ENCODE measurements at places on chromosomes 13 and 19. TPM values are rescaled to one million over a fixed set of nuclear protein-coding genes. Genes with fewer than 3 reads are reported as not detected.

GRCh38 chr13:26026211-26026610 lies 25.6 kb downstream of the SHISA2 start:
- no peaks in the 10 kb centered on the region for H3K27me3 ChIP-seq
- no peaks in the 10 kb centered on the region for H3K36me3 ChIP-seq
- H3K27ac ChIP-seq = no peak overlapping the region
- no peaks in the 10 kb centered on the region for H3K4me1 ChIP-seq

Gene ZC3H13
- 55.1 TPM for total RNA-seq

GRCh38 chr19:17778968-17779929 lies 15.7 kb upstream of the B3GNT3 start:
- no peak overlapping the region for H3K4me3 ChIP-seq
- no peaks in the 10 kb centered on the region for H3K27me3 ChIP-seq
- H3K4me1 ChIP-seq = peaks cover 4% of the 10 kb centered on the region
- H3K27ac ChIP-seq = no peak overlapping the region

Gene CRB3
- 5.1 TPM for total RNA-seq

Gene UNC13A
- total RNA-seq = 0.06 TPM

Gene CYP4F2
- total RNA-seq = not detected

GRCh38 chr13:74778946-74779345 lies 644.7 kb upstream of the KLF12 start:
- no peaks in the 10 kb centered on the region for H3K27me3 ChIP-seq
- DNase-seq = no peak
- no peaks in the 10 kb centered on the region for H3K36me3 ChIP-seq
- no peak overlapping the region for H3K27ac ChIP-seq
- no peak overlapping the region for H3K4me3 ChIP-seq

Gene CEACAM7
- total RNA-seq = not detected

Gene PRODH2
- total RNA-seq = not detected

Gene PTPRH
- total RNA-seq = not detected

- H3K36me3 ChIP-seq = peaks cover under 1% of the 10 kb centered on the region
- no peak overlapping the region for H3K4me3 ChIP-seq
- no peak for DNase-seq
- H3K27me3 ChIP-seq = no peaks in the 10 kb centered on the region
These were observed 2.3 kb downstream of the ANKRD24 start for GRCh38 chr19:4184718-4185352.

- no peak overlapping the region for H3K4me3 ChIP-seq
- no peaks in the 10 kb centered on the region for H3K27me3 ChIP-seq
- H3K36me3 ChIP-seq = no peaks in the 10 kb centered on the region
- DNase-seq = no peak
- H3K4me1 ChIP-seq = no peaks in the 10 kb centered on the region
These were observed 265.7 kb downstream of the ABCC4 start for GRCh38 chr13:95035311-95036109.

- no peaks in the 10 kb centered on the region for H3K36me3 ChIP-seq
- no peak overlapping the region for H3K4me3 ChIP-seq
- H3K27me3 ChIP-seq = no peaks in the 10 kb centered on the region
- no peaks in the 10 kb centered on the region for H3K4me1 ChIP-seq
These were observed 75.9 kb downstream of the ANKRD10 start for GRCh38 chr13:110838867-110839538.

- H3K27me3 ChIP-seq = no peaks in the 10 kb centered on the region
- peak; percentile 4 for DNase-seq
- no peaks in the 10 kb centered on the region for H3K4me1 ChIP-seq
- H3K4me3 ChIP-seq = no peak overlapping the region
- H3K27ac ChIP-seq = no peak overlapping the region
These were observed 36.5 kb downstream of the B3GLCT start for GRCh38 chr13:31236211-31236786.

GRCh38 chr13:50352720-50353480 lies 337.7 kb downstream of the KCNRG start:
- H3K27me3 ChIP-seq = no peaks in the 10 kb centered on the region
- peaks cover 18% of the 10 kb centered on the region for H3K4me1 ChIP-seq
- H3K27ac ChIP-seq = no peak overlapping the region

DNA sequence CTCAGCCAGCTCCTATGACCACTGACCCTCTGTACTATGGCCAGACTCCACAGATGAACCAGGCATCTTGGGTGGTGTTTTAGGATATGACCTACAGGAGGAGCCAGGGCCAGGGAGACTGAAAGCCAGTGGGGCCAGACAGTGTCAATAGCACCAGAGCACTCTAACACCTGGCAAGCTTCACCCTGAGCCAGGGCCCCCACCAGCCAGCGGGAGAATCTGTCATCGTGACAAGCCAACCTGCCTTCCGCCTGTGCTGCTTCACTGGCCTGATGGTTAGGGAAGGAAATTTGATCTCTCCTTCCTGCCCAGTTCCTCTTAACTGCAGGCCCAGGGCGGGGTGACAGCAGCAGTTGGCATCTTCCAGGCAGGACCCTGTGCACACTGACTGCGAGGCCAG lies 222.4 kb downstream of the UQCRFS1 start:
- no peak overlapping the region for H3K4me3 ChIP-seq
- H3K27ac ChIP-seq = no peak overlapping the region
- no peaks in the 10 kb centered on the region for H3K27me3 ChIP-seq
- H3K36me3 ChIP-seq = no peaks in the 10 kb centered on the region
- no peak for DNase-seq
- H3K4me1 ChIP-seq = no peaks in the 10 kb centered on the region

DNA sequence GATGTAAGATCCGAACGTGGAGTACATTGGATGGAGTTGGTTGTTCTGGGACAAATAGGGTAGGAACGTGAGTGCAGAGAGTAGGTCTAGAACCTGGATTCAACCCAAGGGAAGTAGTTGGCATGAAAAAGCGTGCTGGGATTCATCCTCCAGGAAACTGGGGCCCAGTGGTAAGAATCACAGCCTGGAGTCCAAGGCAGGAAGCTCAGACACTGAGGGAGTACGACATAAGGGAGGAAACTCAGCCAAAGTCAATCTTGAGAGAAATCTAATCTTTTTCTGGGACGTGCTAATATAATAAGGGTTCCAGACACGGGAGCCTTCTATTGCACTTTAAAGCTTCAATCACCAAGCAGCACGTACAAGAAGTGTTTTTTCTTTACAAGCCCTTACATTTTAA lies 46.4 kb downstream of the DLEU7 start:
- peaks cover 6% of the 10 kb centered on the region for H3K4me1 ChIP-seq
- H3K27ac ChIP-seq = no peak overlapping the region
- no peaks in the 10 kb centered on the region for H3K36me3 ChIP-seq
- no peaks in the 10 kb centered on the region for H3K27me3 ChIP-seq
- DNase-seq = no peak

Gene BCL3
- 10.9 TPM for total RNA-seq

DNA sequence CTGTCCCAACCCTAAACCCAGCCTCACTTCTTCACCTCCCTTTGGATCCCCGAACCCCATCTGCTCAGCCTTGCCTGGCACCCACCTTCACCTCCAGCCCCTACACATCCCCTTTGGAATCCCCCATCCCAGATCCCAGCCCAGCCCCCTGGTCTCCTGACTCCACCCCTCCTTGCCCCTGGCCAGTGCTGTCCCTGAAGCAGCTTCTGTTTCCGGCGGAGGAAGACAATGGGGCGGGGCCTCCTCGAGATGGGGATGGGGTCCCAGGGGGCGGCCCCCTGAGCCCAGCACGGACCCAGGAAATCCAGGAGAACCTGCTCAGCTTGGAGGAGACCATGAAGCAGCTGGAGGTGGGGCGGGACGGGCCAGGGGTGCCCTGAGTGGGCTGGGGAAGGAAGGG lies 22.0 kb downstream of the ERFL start:
- no peak overlapping the region for H3K4me3 ChIP-seq
- H3K27me3 ChIP-seq = no peaks in the 10 kb centered on the region
- H3K27ac ChIP-seq = no peak overlapping the region
- peaks cover 36% of the 10 kb centered on the region for H3K4me1 ChIP-seq

Gene LILRA2
- 0.35 TPM for total RNA-seq

GRCh38 chr19:42419309-42419708 lies 7.9 kb downstream of the LIPE start:
- H3K27me3 ChIP-seq = no peaks in the 10 kb centered on the region
- no peak for DNase-seq
- H3K4me3 ChIP-seq = no peak overlapping the region
- peaks cover 37% of the 10 kb centered on the region for H3K4me1 ChIP-seq

GRCh38 chr19:30908262-30908771 lies 440.9 kb downstream of the TSHZ3 start:
- H3K4me1 ChIP-seq = no peaks in the 10 kb centered on the region
- no peaks in the 10 kb centered on the region for H3K36me3 ChIP-seq
- H3K27ac ChIP-seq = no peak overlapping the region
- no peak overlapping the region for H3K4me3 ChIP-seq
- no peak for DNase-seq
- H3K27me3 ChIP-seq = no peaks in the 10 kb centered on the region

GRCh38 chr13:53447863-53448262 lies 419.2 kb downstream of the OLFM4 start:
- H3K4me3 ChIP-seq = no peak overlapping the region
- H3K27ac ChIP-seq = no peak overlapping the region
- no peaks in the 10 kb centered on the region for H3K36me3 ChIP-seq
- H3K27me3 ChIP-seq = no peaks in the 10 kb centered on the region
- DNase-seq = no peak

DNA sequence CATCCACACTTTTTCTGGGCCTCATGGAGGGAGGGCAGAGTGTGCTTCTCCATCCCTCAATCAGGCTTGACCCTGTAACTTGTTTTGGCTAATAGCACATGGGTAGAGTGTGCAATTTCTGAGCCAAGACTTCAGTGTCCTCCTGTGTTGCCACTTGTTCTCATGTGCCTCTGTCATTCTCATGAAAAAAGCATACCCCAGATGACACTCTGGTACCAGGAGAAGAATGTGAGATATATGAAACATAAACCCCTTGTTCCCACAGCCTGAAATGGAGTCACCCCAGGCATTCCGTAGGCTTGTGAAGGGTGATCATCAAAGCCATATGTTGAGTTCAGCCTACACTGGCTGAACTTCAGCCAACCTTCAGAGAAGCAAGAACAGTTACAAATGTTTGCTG lies 239.2 kb upstream of the MIR17HG start:
- DNase-seq = no peak
- no peak overlapping the region for H3K4me3 ChIP-seq
- no peaks in the 10 kb centered on the region for H3K4me1 ChIP-seq
- no peaks in the 10 kb centered on the region for H3K27me3 ChIP-seq
- H3K27ac ChIP-seq = no peak overlapping the region

Gene LILRB5
- total RNA-seq = 0.52 TPM

Gene KDM4B
- total RNA-seq = 47.9 TPM

Gene GSX1
- total RNA-seq = not detected

Gene KASH5
- total RNA-seq = 0.23 TPM

Measured in CD4-positive, alpha-beta memory T cell (primary cell).